Immature natural killer cell (primary cell): ENCODE measurements at places on chromosomes 2 and 18. TPM values are rescaled to one million over a fixed set of nuclear protein-coding genes. Genes with fewer than 3 reads are reported as not detected.

Gene RAD51AP2
- not detected for polyA plus RNA-seq

Gene INPP5D
- polyA plus RNA-seq = 73.5 TPM

Gene GPR75
- not detected for polyA plus RNA-seq

Gene ZDBF2
- polyA plus RNA-seq = 1.3 TPM

Gene EVX2
- not detected for polyA plus RNA-seq

Gene POMC
- polyA plus RNA-seq = 12.8 TPM

Gene OSR1
- not detected for polyA plus RNA-seq

- no peak for DNase-seq
Measured at GRCh38 chr18:8229040-8229439, 380.2 kb upstream of the RAB12 start.

- DNase-seq = no peak
Measured at GRCh38 chr2:102397209-102397608, 25.8 kb upstream of the IL18RAP start.

- no peak for DNase-seq
Measured at GRCh38 chr2:69665152-69665551, 21.6 kb upstream of the AAK1 start.

DNA sequence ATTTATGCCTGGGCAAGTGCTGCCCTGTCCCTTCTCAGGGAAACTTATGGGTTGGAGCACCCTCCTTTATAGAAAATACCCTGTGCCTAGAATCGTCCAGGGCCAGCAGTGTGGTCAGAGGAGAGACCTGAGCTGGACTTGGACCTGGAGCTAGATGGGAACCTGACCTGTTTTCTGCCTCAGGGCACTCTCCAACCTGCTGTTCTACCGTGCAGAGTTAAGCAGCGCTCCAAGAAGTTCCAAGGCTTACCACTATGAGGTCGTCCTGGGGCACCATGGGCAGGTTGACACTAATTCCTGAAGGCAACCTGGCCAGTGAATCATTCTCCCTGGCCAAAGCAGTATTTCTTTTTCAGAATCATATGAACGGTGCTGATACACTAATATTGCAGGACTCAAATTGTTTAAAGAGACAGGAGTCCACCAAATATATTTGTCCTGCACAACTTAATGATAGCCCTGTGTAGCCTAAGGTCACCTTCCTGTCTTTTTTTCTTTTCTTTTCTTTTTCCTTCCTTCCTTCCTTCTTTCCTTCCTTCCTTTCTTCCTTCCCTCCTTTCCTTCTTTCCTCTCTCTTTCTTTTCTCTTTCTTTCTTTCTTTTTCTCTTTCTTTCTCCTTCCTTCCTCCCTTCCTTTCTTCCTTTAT is 455.4 kb upstream of the HNMT start:
- no peak for DNase-seq

- no peak for DNase-seq
Measured at GRCh38 chr2:26850000-26850431, 2.1 kb downstream of the DPYSL5 start.

DNA sequence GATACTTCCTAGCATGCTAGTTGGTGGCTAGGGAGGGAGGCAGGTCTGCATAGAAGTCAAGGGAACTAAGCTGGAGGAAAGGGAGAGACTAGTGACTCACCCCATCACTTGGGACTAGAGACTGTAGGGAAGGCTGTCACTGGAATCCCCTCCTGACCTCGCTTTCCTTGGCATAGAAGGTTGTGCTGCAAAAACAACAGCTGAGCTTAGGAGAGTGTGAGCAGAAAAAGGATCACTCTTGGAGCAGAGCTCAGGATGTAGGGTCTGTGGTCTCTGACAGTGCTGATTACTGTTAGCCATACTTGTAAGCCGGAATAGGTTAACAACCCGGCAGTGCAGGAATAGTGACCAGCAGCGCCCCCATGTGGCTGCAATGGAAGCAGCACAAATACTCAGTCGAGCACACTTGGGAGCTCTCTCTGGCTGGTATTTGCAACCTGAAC is 66.9 kb upstream of the SMAD2 start:
- no peak for DNase-seq

GRCh38 chr2:30404319-30405259 is 42.5 kb upstream of the LCLAT1 start:
- no peak for DNase-seq

- no peak for DNase-seq
Measured at GRCh38 chr2:8644605-8645175, 37.2 kb upstream of the ID2 start.

GRCh38 chr2:160590664-160591063 is 97.1 kb upstream of the RBMS1 start:
- no peak for DNase-seq

DNA sequence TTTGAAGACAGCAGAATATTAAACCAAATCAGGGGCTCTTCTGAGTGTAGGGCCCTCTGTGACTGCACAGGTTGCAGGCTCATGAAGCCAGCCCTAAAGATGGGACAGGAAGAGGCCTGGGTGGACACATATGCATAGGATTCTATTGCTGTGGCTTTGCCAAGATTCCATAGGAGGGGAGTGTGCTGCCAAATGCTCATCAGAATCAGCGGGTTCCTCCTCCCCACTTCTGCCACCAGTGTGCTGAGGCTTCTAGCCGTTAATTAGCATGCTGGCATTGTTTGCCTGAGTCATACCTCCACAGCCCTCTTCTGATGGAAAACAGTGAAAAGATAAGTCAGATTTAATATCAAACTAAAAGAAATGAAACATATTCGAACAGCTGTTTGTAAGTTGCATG is 103.9 kb upstream of the TMEFF2 start:
- no peak for DNase-seq

DNA sequence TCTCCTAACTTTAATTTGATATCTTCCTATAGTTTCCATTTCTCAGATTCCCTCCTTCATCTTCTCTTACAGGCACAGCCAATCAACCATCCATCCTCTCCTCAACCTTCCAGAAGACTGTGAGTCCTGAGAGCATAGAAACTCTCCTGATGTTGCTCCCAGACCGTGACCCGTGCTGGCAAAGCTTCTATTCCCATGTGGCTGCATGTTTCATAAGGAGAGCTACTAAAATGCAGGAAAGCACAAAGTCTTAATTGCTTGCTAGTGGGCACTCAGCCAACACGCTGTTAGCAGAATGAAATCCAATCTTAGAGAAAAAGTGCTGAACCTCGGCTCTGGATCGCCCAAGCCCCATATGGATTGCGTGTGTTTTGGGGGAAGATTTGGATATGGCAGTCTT is 1244.7 kb upstream of the ZEB2 start:
- DNase-seq = no peak

GRCh38 chr2:105635564-105635963 is 109.1 kb upstream of the NCK2 start:
- no peak for DNase-seq

GRCh38 chr2:38504169-38504568 is 98.6 kb downstream of the HNRNPLL start:
- DNase-seq = no peak

GRCh38 chr2:231332388-231332787 is 63.1 kb upstream of the B3GNT7 start:
- DNase-seq = no peak

DNA sequence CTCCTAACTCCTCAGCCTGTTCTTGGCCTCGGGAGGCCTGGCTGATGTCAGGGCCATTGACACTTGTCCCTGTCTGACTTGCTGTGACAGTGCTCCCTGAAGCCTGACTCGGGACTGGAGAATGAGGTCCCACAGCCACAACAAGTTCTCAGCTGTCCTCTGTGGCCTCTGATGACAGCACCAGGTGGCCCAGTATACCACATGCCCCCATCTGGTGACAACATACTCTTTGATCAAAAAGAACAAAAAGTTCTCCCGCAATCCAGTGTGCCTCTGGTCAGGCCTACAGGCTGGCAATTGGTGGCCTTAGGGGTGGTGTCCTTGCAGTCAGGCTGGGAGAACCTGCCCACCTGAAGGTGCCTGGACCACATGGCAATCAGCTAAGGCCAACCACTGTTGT is 102.6 kb downstream of the SEPTIN10 start:
- DNase-seq = no peak

DNA sequence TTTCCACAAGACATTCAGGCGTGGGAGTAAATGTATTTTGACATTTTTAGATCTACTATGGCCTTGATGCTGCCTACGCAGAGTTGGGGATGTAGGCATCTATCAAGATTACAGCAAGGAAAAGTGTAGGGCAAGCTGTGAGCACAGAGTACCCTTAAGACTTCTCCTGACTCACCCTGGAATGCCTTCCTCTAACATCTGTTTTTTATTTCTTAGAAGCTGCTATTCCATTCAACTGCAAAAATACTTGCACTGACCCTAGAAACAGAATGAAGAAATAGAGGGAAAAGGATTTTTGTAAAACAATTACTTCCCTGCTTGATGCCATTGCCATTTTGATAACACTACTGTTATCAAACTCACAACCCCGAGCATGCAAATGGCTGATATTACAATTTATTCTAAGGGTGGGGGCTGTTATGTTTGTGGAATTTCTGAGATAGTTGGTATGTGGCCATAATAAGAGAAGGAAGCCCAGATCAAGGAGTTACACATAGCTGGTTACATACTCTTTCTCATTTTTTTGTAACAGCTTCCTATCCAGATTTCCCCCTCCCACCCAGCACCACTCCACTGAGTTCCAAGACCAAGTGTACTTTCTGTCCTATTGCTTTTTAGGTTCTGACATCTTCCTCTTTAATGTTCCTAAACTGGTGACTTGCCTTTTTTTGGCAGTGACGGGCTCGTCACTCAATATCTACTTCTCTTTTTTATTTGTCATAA is 6.0 kb upstream of the ROCK1 start:
- no peak for DNase-seq
